ENCODE measurements at places on chromosomes 6 and 20.

DNA sequence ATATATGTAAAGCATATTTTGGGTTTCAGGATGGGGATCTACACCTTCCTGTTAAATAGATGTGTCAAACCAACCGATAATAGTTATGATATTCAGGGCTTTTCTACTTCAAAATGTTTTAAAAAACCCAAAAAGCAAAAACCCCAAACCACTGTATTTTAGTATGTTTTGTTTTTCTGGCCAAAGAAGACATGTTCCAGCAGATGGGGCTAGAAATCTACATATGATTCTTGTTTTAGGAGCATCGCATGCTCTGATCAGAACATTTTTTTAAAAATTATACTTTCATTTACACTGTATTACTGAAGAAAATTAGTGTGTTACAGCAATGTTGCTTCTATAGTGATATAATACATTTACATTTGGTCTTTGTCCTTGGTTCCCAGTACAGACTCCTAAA is 11.0 kb downstream of the RMND1 start:
- no peak for DNase-seq

GRCh38 chr6:134267917-134268361 is 50.0 kb downstream of the SGK1 start:
- no peak for DNase-seq

GRCh38 chr20:12715371-12715770 is 293.4 kb upstream of the SPTLC3 start:
- no peak for DNase-seq

- no peak for DNase-seq
These were observed 2.2 kb downstream of the HMGA1 start for GRCh38 chr6:34238585-34239499.

- peak; percentile 36 for DNase-seq
These were observed 41.9 kb upstream of the HFE start for GRCh38 chr6:26045065-26045927.

DNA sequence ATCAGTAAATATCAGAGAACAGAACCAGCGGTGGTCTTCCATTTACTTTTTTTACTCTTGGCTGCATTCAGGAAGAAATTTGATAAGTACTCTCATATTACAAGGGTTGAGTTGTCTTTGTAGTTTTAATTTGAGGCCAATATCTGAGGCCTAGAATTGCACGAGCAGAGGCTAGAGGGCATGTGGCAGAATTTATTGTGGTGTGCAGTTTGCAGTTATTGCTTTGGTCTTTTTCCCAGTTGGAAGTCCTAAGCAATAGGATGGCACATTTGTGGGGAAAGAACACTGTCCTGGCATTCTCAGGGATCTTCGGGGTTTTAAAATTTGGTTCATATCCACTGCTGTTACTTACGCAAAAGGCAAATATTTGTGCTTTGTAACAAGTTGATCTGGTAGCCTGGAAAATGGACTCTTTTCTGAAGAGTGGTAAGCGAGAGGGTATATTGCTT is 66.0 kb downstream of the CTNNBL1 start:
- DNase-seq: no peak

DNA sequence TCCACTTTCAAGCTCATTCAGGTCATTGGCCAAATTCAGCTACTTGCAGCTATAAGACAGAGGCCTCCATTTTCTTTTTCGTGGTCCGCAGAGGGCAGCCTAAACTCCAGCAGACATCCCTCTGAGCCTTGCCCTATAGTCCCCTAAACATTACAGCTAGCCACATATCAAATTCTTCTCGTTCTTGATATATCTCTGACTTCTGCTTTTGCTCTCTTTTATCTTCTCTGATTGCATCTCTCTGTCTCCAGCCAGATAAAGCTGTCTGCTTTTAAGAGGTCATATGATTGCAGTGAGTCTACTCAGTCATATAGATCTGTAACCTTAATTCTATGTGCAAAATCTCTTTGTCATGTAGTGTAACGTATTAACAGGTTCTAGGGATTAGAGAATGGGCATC is 358.4 kb upstream of the RGS17 start:
- no peak for DNase-seq

- DNase-seq: no peak
These were observed 21.4 kb downstream of the TTBK1 start for GRCh38 chr6:43264599-43265145.

DNA sequence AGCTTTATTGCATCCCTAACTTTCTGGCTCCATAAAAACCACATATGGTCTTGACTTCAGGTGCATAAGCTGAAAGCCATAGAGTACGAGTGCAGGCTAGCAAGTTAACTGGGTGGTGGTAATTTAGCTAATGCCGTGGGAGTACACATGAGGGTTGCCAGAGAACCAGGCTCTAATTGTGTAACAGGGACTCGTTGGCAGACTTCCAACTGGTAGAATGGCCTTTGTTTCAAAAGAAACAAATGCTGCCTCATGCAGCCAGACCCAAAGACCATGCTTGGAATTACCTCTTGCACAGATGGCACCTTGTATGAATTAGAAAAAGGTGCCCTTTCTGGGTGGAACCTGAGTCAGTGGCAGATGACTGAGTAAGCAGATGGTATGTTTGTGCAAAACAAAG is 73.2 kb downstream of the LY86 start:
- no peak for DNase-seq

DNA sequence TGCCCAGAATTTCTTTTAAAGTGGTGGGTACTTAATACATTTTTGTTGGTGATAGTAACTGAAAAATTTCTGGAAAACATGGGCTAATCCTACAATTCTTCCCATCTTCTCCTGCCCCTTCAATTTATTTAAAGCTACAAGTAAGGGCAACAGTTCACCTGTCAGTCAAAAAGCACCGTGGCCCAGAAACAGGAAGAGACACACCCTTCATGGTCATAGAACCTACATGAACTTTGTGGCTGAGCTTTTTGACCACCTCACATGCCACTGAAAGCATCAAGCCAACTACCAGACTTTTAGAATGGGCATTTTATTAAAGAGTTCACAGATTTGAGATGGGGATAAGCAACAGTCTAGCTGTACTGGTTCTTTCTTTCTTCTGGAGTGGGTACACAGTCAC is 201.1 kb upstream of the CNR1 start:
- DNase-seq: no peak

DNA sequence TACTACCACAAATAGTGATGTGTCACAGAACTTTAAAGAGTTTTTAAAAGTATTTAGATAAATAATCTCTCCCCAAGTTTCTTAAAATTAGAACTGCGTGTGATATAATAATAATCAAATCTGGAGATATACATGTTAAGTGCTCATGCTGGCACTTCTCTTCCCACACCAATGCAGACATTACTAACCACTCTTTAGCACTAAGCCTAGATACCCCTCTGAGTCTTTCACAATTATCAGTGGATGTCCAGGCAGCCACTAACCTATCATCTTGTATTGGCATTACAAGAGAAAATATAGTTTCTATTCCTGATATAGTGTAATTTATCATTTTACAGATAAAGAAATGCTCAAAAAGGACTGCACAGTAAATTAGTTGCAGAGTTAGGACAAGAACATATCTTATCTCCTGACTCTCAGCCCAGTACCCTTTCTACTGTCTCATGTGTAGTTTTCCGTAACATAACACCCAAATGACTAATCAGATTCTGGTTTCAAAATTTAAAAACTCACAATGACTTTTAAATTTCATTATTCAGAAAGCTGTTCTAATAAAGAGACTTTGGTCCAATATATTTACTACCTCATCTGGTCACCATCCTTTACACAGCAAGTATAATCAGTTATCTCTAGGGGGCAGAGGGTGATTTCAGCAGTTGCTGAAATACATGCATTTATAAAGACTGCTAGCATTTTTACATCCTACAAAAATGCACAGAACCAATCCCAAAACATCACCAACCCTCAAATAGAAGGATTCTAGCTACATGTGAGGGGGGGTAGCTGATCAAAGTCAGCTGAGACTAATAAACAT is 215.5 kb upstream of the MCHR2 start:
- no peak for DNase-seq

DNA sequence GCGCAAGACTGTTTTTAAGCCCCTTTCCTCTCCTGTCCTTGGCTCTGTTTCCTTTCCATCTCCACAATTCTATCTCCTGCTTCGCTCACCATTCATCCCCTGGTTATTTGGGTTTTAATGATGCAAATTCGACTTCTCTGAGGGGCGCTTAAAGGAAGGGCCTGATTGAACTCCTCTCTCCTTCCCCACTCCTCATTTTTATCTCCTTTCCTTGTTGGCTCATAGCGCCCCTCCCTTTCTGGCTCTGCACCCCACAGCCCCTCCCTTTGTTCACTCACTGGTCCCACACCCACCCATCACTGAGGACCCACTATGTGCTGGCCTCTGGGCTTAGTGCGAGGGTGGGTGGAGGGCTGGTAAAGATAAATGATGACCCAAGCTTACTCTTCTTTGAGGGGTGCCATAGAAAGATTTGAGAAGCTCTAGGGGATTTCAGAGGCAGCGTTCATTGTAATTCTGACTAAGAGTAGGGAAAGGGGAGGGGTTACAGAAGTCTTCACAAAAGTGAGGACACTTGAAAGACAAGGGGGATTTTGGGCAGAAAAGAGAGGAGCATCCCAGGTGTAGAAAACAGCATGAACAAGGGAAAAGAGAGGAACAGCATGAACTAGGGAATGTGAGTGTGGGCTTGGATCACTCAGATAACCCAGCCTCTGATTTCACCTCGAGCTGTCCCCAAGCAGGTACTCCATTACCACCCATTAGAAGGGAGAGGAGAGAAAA is 507.8 kb downstream of the CD83 start:
- no peak for DNase-seq

DNA sequence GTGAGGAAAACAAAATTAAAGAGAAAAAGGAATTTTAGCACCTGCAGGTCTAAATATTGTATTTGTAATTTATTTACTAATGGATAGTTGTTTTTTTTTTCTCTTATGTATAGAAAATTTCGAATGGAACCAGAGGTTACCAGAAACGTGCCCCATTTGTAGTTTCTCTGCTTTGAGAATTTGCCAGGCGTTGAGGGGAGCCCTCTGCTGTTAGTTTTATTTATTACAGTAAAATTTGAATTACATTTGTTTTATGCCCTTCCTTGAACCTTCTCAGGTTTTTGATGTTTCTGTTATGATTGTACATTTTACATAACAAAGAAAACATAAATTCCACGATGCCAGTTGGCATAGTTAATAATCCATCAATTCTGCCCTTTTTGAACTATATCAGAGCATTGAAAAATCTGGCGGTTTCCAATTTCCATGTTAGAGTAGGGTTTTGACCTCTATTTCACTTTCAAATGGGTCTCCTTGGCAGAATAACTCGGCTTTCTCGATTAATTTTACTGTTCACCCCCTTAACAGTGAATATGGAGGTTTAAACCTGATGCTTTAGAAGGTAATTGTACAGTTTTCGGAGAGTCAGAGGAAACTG is 35.1 kb upstream of the RFPL4B start:
- DNase-seq: no peak

DNA sequence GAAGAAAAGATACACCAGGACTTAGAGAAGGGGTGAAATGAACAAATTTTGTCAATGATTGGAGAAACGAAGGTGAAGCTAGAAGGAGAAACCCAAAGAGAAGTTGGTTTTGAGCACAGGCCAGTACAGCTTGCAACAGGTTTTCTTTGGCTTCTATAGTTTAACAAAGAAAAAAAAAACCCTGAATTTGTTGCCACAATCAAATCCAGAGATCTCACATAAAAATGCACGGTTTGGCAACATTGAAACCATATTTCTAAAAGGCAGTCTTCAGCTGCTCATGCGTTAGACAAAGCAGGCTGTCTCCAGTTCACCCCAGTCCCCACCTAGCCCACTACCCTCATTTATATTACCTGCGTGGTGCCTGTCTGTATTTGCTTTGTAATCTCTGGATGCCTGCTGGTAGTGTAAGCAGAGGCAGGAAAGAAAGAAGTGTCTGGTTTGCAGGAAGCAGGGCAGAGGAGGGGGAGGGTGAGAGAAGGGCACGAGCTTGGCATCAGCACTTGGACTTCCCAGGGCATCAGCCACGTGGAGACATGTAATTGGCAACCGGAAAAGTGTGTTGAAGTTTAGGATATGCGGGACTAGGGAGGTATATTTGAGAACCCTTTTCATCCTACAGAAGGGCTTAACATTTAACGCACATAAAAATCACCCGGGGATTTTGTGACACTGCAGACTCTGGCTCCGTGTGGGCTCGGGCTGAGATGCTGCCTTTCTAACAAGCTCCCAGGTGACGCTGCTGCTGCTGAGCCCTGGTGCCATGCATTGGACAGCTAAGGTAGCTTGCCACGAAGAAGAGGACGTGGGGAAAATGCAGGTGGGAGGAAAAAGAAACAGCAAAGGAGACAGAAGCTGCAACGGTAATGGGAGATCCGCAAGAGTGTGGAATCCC is 14.4 kb downstream of the PFDN4 start:
- no peak for DNase-seq

- DNase-seq: no peak
These were observed 68.5 kb upstream of the SRSF6 start for GRCh38 chr20:43389211-43389610.

GRCh38 chr6:75135450-75135849 is 70.4 kb downstream of the COL12A1 start:
- DNase-seq: no peak
